ENCODE measurements at places on chromosomes 16 and 17.
A peak's percentile ranks its signal among the peaks of the same experiment; 100 is the strongest.

DNA sequence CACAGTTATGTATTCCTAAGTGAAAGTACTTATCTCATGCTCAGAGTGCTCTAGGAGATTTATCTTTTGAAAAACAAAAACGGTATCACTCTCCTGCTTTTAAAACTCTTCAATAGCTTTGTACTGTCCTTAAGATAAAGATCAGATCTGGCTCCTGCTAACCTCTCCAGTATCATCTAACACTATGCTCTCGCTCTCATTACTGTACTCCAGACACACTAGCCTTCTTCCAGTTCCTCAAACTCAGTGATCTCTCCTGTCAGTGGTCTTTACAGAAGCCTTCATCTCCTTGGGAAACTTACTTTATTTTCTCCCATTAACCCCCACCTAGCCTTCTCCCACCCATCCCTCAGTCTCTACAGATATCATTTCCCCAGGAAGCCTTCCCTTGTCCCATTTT is 10.1 kb downstream of the ULK2 start:
- no peak for DNase-seq

- no peak for DNase-seq
Observed at GRCh38 chr16:24098896-24099295, 157.2 kb upstream of the CACNG3 start.

GRCh38 chr16:54171626-54172537 is 114.7 kb downstream of the IRX3 start:
- DNase-seq, result no peak

- DNase-seq, result no peak
Observed at GRCh38 chr16:27211026-27211425, 7.7 kb downstream of the KDM8 start.

DNA sequence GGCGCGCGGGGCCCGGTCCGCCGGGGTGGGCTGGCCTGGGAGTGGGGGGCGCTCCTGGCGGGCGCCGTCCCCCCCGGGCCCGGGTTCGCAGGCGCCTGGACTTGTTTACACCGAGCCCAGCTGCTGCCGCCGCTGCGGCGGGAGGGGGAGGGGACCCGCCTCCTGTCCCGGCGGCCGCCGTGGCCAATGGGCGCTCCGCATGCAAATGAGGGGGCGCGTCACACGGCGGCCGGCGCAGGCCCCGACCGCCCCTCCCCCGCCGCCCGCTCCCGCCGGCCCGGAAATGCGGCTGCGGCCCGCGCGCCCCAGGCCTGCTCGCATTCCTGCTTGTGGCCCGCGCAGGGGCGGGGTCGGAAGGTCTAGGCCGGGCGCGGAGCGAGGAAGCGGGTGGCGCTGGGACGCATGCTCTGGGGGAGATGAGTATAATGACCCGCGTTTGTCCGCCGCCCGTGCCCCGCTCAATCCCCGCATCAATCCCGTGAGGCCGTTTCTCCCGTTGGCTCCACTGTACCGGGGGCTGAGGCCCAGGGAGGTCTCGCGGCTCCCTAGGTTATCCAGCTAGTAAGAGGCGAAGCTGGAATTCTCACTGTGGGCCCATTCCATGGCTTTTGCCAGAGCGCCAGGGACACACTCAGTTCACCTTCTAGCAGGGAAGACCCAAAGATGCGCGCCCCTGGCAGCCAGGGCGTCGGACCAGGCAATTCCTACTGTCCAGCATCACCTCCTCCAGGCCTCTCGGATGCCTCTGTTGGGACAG is at the start of gene YPEL3:
YPEL3 (minus strand) TSS at position 109 of the 757 bp plus-strand sequence. CDS start 731 bp downstream, outside the sequence.
- peak; percentile 98 for DNase-seq

- DNase-seq, result no peak
Observed at GRCh38 chr16:4360538-4361021, 9.5 kb upstream of the PAM16 start.

- no peak for DNase-seq
Observed at GRCh38 chr16:7132465-7132864, 200.2 kb upstream of the RBFOX1 start.

DNA sequence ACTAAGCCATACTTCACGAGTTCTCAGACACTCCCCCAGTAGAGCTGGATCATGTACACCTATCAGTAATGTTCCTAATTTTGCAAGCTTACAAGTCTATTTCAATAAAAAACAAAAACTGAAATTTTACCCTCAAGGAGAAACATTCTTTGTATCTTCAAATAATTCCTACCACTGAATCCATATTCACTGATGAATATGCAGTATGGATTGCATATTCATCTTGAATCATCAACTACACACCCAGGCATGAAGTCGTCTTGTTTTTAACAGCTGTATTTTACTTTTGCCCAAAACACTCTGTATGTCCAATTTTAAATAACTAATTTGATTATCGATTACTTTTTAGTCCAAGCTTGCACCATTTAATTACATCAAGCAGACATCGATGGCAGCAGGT is 31.8 kb downstream of the ZDHHC7 start:
- DNase-seq, result no peak

DNA sequence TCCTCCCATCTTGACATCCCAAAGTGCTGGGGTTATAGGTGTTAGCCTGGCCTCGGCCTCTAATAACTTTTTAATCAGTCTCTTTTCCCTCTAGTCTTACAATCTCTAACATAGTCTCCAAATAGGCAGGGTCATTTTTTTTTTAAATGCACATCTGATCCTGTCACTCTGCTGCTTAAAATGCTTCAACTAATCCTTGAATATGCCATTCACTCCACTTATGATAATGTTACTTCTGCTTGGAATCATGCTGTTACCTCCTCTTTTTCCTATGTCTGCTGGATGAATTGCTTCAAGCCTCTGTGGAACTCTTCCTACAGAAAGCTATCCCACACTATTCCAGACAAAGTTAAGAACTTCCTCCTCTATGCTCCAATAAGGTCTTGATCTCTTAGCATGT is 22.8 kb downstream of the CRLF3 start:
- no peak for DNase-seq

GRCh38 chr16:87698676-87699199 is 67.0 kb downstream of the KLHDC4 start:
- DNase-seq, result peak; percentile 68

DNA sequence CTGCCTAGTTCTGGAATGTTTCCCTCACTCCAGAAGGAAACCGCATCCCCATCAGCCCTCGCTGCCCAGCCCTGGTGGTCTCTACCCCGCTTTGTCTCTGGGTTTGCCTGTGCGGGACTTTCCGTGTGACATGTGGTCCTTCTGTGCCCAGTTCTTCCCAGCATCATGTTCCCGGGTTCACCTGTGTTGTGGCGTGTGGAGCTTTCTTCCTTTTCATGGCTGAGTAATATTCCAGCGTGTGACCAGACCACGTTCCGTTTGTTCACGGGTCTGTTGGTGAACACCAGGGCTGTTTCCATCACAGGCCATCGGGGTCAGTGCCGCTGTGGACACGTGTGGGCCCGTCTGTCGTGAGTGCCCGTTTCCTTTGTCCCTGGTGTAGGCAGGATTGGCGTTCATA is 32.1 kb downstream of the CACNA1H start:
- no peak for DNase-seq

GRCh38 chr16:24980077-24980793 is 34.9 kb downstream of the ARHGAP17 start:
- DNase-seq, result no peak

DNA sequence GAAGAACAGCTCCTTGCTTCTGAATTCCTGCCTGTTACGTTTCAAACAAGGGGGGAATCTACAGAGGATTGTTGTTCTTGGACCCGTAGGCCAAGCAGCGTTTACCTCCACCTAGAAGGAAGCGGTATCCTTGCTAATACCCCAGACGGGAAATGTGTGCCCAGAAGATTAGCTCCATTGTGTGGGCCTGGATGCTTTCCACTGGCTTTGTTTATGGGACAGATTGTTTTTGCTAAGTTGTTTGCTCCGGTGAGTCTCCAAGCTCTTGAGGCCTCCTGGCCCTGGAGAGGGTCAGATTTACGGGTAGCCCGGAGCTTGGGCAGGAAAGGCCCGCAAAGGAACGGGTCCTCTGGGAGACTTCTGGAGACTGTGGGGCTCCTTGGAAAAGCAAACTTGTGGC is 28.4 kb upstream of the MRTFB start:
- DNase-seq, result no peak

GRCh38 chr16:88657371-88657770 is 5.5 kb downstream of the MVD start:
- DNase-seq, result no peak

DNA sequence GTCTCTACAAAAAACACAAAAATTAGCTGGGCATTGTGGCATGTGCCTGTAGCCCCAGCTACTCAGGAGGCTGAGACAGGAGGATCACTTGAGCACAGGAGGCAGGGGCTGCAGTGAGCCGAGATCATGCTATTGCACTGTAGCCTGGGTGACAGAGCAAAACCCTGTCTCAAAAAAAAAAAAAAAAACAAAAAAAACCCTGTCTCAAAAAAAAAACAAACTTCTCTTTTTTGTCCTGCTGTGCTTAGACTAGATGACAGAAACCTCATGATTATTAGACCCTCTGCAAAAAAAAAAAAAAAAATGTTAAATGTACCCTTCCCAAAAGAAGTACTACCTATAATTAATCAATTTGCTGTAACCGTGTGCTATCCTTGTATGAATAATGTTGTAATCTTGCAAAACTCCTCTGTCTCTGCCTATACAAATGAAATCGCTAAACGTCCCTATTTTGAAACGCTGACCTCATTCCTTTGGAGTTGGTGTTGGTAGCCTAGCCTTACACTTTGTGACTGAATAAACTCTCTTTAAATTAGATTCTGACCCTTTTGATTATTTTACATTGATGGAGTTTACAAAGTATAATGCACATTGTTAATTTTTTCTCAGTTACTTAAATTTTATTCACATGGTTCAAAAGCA is 13.6 kb upstream of the DHRS7B start:
- DNase-seq, result no peak

GRCh38 chr16:56956756-56957155 is 5.0 kb upstream of the CETP start:
- no peak for DNase-seq

DNA sequence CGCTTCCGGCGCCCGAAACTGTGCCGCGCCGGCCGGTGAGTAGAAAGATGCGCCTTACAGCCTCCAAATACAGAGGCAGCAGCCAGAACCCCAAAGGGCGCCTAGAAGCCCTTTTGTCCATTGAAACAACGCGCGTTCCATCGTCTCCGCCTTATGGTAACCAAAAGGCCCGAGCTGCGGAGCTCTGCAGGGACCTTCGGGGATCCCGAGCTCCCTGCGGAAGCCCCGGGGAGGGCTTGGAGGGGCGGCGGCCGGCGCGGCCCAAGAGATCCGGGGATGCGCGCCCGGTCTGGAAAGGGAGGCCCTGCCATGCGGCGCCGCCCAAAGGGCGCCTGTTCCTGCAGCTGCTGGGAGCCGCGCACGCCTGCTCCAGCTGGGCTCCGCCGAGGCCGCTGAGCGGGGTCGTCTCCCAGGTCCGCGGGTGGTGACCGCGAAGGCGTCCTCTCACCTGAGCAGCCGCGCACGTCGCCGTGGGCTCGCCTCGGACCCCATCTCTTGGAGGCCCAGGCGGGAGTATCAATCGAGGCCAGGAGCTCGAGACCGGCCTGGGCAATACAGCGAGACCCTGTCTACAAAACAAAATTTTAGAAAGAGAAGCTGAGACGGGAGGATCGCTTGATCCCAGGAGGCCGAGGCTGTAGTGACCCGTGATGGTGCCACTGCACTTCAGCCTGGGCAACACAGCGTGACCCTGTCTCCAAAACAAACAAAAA is 742 bp upstream of the FBXO31 start:
- no peak for DNase-seq

- no peak for DNase-seq
Observed at GRCh38 chr17:58666858-58667267, 25.0 kb downstream of the TEX14 start.

- DNase-seq, result no peak
Observed at GRCh38 chr16:31501226-31501965, 6.8 kb downstream of the RUSF1 start.

GRCh38 chr16:66581246-66581952 is 2.1 kb downstream of the CMTM2 start:
- DNase-seq, result no peak

GRCh38 chr17:72598695-72599094 is 477.9 kb downstream of the SOX9 start:
- no peak for DNase-seq

- no peak for DNase-seq
Observed at GRCh38 chr16:53837426-53837825, 133.5 kb downstream of the FTO start.

DNA sequence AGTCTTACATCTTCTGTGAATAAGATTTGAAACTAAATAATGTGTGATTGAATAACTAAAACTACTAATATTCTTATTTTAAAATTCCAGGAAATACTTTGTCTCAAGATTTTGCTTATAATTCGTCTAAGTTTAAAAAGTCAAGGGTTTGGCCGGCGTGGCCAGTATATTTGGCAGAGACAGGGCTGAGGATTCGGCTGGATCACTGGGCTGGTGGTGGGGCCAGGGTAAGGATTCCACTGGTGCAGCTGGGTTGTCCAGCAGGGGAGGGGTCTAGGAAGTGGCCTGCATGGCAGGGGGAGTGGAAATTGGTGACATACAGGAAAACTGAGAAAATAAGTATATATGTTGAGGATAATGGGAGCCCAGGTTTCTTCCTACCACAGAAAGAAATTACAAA is 75.7 kb downstream of the MYO1D start:
- DNase-seq, result no peak

DNA sequence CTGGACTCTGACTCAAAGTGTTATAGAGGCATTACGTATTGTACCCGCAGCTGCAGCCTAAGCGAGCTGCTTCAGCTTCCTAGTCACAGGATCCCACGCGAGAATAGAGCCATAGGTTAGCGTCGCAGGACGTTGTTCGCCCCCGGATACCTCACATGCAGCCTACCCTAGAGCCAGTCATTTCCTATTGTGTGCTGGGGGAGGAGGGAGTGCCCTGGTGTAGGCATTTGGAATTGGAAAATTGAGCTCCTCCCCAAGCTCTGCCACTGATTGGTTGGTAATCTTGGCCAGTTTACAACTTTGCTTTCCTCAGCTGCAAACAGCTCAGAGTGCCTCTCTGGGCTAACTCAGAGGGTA is 530 bp downstream of the NAA60 start:
- no peak for DNase-seq

DNA sequence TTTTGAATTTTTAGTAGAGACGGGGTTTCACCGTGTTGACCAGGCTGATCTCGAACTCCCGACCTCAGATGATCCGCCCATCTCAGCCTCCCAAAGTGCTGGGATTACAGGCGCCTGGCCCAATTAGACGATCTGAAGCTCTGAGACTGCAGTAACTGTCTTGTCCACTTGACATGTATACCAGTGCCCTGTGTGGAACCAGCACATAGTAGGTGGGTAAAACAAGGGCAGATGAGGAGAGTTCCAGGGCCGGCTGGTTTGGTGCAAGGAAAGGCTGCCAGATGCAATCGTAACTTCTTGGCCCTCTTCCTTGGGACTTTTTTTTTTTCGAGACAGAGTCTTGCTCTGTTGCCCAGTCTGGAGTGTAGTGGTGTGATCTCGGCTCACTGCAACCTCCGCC is 3.1 kb downstream of the C17orf113 start:
- no peak for DNase-seq
